ENCODE measurements at places on chromosomes 1 and 21.

DNA sequence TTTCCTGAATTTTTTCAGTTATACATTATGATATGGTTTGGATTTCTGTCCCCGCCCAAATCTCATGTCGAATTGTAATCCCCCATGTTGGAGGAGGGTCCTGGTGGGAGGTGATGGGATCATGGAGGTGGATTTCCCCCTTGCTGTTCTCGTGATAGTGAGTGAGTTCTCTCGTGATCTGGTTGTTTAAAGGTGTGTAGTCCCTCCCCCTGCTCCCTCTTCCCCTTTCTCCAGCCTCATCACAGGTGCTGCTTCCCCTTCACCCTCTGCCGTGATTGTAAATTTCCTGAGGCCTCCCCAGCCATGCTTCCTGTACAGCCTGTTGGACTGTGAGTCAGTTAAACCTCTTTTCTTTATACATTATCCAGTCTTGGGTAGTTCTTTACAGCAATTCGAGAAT is 93.2 kb upstream of the HNRNPU start:
- DNase-seq: no peak

GRCh38 chr1:27789540-27790041 is 16.6 kb downstream of the STX12 start:
- no peak for DNase-seq

DNA sequence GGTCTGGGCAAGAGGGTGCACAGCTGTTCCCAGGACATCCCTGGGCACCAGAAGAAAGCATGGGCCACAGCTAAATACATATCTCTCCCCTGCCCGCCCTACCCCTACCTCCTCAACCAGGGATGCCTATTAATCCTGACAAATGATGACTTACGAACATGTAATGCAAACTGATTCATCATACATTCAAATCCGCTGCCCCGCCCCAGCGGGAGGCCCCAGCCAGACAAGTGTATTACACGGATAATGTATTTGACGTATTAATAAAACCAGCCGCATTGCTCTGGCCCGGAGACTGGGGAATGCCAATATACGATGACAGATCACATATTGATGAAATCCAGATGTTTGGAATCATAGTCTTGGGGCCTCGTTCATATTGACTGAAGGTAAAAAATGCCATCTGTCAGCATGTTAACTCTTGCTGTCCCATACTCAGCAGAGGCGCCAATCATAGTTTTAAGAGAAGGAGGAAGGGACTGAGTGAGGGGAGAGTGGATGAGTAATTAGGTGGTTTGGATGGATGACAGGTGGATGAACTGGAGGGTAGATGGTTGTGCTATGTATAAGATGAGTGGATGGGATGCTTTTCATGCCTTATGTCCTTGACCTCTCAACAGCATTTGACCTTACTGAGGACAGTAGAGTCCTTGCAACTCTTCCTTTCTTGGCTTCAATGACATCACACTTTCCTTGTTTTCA is 68.2 kb downstream of the TMEM53 start:
- DNase-seq: no peak

DNA sequence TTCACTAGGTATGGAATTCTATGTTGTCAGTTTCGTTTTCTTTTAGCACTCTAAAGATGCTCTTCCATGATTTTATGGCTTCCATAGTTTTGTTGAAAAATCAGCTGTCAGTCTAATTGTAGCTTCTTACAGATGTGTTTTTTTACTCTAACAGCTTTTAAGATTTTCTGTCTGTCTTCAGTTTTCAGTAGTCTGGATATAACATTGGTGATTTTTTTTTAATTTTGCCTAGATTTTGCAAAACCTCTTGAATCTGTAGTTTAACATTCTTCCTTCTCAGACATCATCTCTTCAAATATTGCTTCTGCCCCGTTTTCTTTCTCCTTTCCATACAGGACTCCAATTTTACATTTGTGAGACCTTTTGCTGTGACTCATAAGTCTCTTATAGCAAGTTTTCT is 17.9 kb upstream of the DYRK1A start:
- no peak for DNase-seq

- DNase-seq: no peak
Observed at GRCh38 chr1:1439546-1440261, 4.2 kb downstream of the VWA1 start.

DNA sequence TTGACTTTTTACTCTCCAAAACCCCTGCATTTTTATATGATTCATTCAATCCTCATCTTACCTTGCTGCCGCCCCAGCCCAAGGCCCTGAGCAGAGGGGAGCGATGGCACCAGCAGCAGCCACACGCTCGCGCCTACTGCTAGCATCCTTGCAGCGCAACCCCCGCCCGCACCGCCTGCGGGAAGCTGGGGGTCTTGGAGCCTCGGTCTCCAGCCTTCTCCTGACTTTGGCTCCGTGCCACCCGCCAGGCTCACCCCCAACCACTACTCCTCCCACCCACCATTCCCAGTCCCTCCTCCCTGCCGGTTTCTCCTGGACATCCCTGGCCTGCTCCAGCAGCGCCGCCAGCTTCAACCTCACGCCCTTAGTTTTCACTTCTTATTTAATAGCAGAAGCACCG is 76.6 kb downstream of the RPE65 start:
- no peak for DNase-seq

GRCh38 chr1:110424699-110425611 is 17.5 kb upstream of the LAMTOR5 start:
- DNase-seq: no peak

- no peak for DNase-seq
Observed at GRCh38 chr1:214727274-214727673, 124.3 kb downstream of the CENPF start.

GRCh38 chr1:243727503-243728203 is 122.4 kb downstream of the AKT3 start:
- DNase-seq: no peak

DNA sequence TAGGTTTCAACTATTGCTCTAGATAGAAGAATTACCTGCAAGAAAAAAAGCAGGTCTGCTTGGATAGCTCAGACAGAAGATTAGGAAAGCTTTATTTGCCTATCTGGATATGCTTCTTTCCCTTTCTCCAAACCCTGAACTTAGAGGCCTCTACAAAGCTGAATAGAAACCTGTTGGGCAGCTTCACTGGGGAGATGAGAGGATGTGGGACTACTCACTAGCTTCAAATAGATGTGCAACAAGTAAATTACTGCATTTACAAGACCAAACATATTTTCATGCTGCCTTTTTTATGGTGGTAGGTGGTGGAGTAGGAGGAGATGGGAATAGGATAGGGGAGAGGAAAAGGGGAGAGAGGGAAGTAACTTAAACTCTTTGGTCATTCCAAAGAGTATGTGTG is 6.4 kb downstream of the CLCA2 start:
- no peak for DNase-seq

DNA sequence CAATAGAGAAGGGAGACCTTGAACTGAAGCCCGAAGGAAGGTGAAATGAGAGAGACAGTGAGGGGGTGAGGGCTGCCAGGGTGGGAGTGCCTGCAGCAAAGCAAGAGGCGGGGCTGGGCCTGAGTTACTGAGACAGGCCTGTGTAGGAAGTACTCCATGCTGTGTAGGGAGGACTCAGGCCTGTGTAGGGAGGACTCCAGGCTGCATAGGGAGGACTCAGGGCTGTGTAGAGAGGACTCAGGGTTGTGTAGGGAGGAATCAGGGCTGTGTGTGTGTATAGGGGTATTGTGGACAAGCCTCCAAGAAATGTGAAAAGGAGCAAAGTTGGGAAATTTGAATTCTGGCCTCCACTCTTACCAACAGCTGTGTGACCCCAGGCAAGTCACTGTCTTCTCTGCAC is 133.8 kb upstream of the CACNA1E start:
- no peak for DNase-seq

DNA sequence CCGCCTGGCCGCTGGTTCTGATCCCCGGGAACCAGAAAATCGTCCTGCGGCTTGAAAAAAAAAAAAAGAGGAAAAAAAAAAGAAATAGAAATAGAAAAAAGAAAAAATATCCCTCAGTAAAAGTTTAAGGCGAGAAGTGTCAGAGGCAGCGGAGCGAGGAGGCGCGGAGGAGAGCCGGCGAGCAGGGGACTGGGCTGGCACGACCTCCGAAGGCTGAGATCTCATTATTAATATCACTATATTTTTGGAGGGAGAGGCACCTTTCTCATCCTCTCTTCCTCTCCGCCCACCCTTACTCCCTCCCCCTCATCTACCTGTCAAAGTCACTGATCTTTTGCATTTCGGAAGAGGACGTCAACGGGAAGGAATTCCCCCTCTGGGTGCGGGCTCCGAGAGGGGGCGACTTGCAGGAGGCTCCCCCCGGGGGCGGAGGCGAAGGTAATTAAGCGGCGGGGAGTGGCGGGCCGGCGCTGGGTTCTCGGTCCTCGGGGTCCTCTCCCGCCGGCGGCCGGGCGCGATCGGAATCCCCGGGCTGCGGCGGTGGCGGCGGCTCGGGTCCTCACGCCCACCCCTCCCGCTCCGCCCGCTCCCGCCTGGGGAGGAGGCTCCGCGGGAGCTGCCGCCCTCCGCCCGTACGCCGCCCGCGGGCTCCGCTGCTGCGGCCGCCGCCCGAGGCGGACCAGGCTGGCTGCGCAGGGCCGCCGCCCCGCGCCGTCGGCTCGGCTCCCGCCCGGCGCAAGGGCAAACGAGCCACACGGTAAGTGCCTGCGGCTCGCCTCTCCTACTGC is at the start of gene NTNG1:
Gene NTNG1, plus strand, starts transcription at position 337 of the 788 bp plus-strand sequence.
- DNase-seq: no peak

DNA sequence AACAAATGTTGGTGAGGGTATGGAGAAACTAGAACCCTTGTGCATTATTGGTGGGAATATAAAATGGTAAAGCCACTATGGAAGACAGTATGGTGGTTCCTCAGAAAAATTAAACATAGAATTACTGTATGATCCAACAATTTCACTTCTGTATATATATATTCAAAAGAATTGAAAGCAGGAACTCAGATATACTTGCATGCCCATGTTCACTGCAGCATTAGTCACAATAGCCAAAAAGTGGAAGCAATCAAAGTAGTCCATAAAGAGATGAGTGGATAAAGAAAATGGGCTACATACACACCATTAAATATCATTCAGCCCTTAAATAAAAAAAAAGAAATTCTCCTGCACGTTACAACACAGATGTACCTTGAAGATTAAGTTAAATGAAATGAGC is 34.1 kb downstream of the ABL2 start:
- DNase-seq: no peak

DNA sequence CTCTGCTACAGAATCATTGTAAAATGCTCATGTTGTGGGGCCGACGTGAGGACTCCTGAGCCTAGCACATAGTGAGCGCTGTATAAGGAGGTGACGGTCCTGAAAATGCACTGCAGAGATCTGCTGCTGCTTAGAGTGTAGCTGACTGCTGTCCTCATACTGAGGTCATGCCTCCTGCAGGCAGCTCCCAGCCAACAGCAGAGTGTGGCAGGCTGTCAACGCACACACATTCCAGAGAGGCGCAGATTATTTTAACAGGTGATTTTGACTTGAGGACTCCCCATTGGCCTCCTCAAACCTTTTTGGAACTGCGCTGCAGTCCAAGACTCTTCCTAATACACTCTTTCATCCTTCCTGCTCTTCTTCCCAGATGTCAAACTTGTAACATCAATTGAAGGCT is 119.8 kb upstream of the KCNJ6 start:
- DNase-seq: no peak

GRCh38 chr1:221782970-221783369 is 41.1 kb upstream of the DUSP10 start:
- DNase-seq: no peak

- DNase-seq: no peak
Observed at GRCh38 chr21:15227919-15228318, 163.1 kb upstream of the NRIP1 start.

DNA sequence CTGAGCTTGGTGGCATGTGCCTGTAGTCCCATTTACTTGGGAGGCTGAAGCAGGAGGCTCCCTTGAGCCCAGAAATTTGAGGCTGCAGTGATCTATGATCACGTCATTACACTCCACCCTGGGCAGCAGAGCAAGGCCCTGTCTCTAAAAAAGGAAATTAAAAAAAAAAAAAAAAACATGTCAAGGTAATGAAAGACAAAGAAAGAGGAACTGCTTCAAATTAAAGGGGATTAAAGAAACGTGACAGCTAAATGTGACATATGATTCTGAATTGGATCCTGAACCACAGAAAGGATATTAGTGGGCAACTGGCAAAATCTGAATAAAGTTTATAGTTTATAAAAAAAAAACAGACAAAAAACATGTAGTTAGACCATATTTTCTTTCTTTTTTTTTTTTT is 3.8 kb upstream of the C2CD4D start:
- DNase-seq: no peak

DNA sequence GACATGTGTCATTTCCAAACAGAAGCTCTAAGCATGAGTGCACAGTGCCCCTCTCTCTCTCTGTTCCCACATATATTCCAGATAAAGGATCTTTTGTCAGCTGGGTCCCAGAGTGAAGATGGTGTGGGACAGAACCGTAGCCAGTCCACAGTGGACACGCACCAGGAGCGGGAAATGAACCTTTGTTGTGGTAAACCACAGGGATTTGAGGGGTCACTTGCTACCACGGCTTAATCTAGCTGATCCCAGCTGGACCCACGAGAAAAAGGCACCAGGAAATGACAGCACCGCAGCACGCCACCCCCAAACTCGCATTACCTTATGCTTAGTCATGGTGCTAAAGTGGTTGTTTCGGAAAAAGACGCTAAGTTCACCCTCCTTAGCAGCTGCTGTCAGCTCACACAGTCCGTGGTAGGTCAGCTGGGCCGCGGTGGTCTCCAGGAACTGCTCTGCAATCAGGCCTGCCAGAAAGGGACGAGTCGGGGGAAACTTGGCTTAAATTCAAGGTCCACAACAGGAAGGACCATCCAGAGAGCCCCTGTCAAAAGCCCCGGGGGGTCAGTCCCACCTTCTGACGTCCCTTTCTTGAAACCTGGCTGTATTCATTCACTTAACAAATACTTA is 7.5 kb downstream of the MINDY1 start:
- DNase-seq: no peak

GRCh38 chr21:38493549-38494250 is 4.6 kb downstream of the ERG start:
- DNase-seq: no peak

DNA sequence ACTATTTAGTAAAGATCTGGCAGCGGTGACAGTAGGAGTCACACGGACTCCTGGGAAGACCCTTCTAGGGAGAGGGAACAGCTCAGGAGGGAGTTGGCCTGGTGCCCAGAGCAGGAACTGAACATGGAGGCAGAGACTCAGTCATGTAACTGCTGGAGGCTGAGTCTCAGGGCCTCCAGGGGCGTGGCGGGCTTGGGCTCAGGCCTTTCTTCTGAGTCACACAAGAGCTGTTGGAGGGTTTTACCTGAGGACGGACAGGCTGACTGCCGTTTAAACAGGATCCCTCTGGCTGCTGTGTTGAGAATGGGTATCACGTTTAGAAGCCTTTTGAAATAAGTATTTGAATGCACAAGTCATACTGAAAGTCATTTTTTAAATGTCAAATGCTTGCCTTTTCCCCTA is 7.2 kb upstream of the ETS2 start:
- DNase-seq: no peak
